ENCODE measurements at places on chromosomes 11 and 22. TPM values are rescaled to one million over a fixed set of nuclear protein-coding genes. Genes with fewer than 3 reads are reported as not detected.

DNA sequence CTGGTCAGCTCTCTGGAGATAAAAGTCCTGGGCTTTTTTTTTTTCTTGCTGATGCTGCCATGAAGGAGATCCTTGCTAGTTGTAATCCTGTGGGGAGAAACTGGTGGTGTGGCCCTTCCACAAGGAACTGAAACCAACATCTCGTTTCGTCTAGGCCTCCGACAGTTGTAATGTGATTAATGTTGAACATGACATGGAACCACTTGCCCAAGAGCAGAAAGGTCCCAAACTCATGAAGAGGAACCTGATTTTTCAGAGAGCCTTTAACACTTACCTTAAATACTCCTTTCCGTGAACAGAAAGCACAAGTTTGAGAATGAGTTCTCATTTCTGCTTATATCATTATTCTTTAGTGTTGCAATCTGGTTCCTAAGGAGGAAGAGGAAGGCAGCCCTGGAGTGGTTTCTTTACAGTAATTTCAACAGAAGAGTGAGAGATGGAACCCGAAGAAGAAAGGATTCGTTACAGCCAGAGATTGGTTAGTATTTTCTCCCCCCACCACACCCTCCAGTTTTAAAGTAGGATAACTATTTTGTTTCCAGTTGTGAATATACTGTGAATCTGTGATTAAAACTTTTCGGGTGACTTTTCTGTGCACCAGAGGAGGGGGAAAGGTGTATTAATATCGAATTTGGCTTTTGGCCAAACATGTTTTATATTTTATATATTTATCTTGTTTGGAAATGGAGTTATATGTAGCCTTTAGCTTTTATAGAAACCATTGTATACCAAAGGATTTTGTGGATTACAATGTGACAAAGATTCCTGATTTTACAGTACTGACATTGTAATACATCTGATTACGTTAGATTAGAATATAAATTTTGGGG lies 2.0 kb downstream of the KDM2A start:
- H3K36me3 ChIP-seq: peaks cover 12% of the 10 kb centered on the region
- H3K27ac ChIP-seq: peak overlapping the region; percentile 93
- H3K4me3 ChIP-seq: peak overlapping the region; percentile 95
- H3K4me1 ChIP-seq: peaks cover 15% of the 10 kb centered on the region
- DNase-seq: no peak

DNA sequence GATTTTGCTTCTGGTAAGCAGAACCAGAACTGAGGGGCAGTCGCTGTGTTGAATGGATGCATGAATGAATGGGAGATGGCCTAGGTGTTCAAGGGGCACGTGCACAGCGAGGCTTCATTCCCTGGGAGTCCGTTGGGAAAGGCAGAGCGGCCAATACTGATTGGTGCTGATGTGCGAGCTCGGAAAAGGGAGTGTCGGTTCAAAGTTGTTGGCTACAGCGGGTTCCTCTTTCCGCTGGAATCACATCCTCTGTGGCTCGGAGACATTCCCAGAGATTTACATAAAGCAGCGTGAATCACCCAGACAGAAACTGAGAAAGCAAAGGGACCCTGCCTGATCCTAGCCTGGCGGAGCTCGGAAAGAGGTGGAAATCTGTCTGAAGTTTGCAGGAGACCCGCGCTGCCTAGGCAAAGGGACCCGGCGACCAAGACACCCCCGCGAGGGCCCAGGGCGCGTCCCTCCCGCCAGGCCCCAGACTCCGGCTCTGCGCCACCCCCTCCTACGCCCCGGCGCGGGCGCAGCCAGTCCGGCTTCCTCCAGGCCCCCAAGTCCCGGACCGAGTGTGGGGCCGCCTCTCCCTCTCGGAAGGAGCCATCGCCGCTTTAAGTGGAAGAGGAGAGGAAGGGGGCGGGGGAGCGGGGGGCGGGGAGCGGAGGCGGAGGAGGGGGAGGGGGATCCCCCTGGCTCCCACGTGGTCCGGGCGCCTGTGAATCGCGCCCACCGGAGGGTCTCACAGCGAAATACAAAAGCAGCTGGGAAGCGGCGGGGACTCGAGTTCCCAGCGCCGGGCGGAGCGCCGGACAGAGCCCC lies at the start of gene FJX1:
Gene FJX1, plus strand, starts transcription at position 774 of the 810 bp plus-strand sequence. CDS start 177 bp downstream, outside the sequence.
- peaks cover 38% of the 10 kb centered on the region for H3K27me3 ChIP-seq
- H3K36me3 ChIP-seq: no peaks in the 10 kb centered on the region
- peak within 1 kb of the TSS; percentile 81 for H3K4me3 ChIP-seq

GRCh38 chr11:108873941-108874340 lies 209.1 kb downstream of the DDX10 start:
- H3K36me3 ChIP-seq: no peaks in the 10 kb centered on the region
- DNase-seq: no peak
- H3K27me3 ChIP-seq: no peaks in the 10 kb centered on the region
- H3K4me3 ChIP-seq: no peak overlapping the region
- H3K27ac ChIP-seq: peak overlapping the region; percentile 53

GRCh38 chr11:47336595-47336994 lies 15.9 kb downstream of the MYBPC3 start:
- H3K4me3 ChIP-seq: no peak overlapping the region
- no peak overlapping the region for H3K27ac ChIP-seq
- H3K4me1 ChIP-seq: no peaks in the 10 kb centered on the region
- no peaks in the 10 kb centered on the region for H3K27me3 ChIP-seq
- no peak for DNase-seq
- H3K36me3 ChIP-seq: no peaks in the 10 kb centered on the region

DNA sequence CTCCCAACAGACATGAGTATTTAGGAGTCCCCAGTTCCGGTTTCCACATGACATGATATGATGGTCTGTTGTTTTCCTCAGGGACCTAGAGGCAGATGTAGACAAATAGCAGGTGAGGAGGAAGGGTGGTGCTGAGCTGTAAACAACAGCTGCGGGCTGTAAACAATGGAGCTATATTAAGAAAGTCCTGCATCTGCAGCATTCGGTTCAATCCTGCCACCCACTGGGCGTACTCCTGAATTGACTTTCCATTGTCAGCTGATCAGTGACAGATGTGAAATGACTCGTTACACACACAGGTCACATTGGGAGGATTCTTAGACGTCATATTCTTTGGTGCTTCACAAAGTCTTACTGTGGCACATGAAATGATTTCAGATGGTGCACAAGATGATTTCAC lies 26.8 kb upstream of the RAG1 start:
- H3K4me3 ChIP-seq: no peak overlapping the region
- H3K4me1 ChIP-seq: no peaks in the 10 kb centered on the region
- no peak for DNase-seq
- H3K27ac ChIP-seq: no peak overlapping the region

DNA sequence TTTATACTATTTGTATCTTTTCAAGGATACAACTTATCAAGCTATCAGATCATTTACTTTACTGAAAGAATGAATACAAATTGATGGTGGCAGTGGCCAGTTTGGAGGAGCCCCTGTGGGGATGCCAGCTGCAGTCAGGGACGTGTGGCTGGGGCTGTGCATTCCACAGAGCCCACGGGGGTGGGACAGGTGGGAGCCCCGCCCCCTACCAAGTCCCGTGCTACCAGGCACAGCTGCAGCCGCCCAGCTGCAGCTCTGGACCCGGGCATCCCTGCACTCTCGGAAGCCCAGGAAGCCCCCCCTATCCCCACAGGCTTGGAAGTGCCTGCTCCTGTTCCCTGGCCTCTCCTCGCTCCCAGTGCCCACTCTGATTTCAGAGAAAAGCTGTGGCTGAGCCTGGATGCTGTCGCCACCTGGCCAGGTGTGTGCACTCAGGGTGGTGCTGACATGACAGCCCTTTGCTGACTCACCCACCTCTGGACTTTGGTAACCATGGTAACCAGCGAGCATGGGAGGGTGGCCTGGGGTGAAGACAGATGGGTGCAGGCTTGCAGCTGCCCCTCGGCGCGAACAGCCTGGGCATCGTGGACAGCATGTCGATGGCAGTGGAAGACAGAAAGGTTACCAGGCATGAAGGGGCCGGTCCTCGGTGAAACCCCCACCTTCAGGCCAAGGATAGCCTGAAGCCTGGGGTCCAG lies 138.1 kb downstream of the SBF2 start:
- no peaks in the 10 kb centered on the region for H3K27me3 ChIP-seq
- no peak for DNase-seq
- H3K27ac ChIP-seq: no peak overlapping the region
- H3K4me3 ChIP-seq: no peak overlapping the region
- H3K36me3 ChIP-seq: peaks cover 14% of the 10 kb centered on the region

GRCh38 chr11:16027621-16028020 lies 328.7 kb downstream of the SOX6 start:
- no peak overlapping the region for H3K4me3 ChIP-seq
- peaks cover 5% of the 10 kb centered on the region for H3K27me3 ChIP-seq
- no peak for DNase-seq
- H3K36me3 ChIP-seq: no peaks in the 10 kb centered on the region
- no peak overlapping the region for H3K27ac ChIP-seq
- H3K4me1 ChIP-seq: no peaks in the 10 kb centered on the region

RBMXL2 gene
- total RNA-seq: not detected

SCT gene
- total RNA-seq: not detected

TMPRSS13 gene
- total RNA-seq: 0.19 TPM

DAGLA gene
- 0.08 TPM for total RNA-seq

MS4A14 gene
- total RNA-seq: 0.14 TPM

All from natural killer cell treated with Interleukin-12 subunit alpha and Interleukin-12 subunit beta and Interleukin-15 and Interleukin-18, amount 100 ng/mL, for 72 hours (primary cell).